CD4-positive, alpha-beta T cell treated with Interleukin-15 for 1 hour (primary cell): ENCODE measurements at places on chromosomes 3 and 15.

DNA sequence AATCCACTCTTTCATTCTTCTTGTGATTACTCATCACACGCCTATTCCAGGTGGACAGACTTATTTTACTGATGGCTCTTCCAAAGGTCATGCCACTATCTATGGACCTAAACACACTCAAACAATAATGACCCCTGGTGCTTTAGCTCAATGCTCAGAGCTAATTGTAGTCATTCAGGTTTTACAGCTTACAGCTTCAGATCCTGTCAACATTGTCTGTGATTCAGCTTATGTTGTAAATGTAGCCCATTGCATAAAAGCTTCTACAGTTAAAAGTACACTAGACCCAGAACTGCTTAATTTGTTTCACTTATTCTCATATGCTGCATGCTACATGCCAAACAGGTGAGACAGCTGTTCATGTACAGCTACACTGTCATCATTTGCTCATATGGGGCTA lies 49.2 kb downstream of the LSM3 start:
- no peak for DNase-seq

DNA sequence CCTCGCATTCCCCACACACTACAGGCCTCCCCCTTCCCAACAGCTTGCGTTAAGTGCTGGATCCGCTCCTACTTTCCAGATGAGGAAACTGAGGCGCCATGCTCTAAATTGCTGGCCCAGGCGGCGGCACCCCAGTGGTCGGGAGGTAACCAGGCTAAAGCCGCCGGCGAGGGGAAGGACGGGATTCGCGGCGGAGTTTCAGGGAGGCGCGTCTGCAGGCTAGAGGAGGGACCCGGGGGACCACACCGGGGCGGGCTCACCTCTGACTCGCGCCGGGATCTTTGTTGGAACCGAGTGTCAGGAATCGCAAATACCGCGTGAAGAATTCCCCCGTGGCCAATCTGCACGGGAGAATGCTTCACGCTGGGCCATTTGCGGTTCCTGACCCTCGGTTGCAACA lies 24.6 kb upstream of the PTPN23 start:
- no peak for DNase-seq

DNA sequence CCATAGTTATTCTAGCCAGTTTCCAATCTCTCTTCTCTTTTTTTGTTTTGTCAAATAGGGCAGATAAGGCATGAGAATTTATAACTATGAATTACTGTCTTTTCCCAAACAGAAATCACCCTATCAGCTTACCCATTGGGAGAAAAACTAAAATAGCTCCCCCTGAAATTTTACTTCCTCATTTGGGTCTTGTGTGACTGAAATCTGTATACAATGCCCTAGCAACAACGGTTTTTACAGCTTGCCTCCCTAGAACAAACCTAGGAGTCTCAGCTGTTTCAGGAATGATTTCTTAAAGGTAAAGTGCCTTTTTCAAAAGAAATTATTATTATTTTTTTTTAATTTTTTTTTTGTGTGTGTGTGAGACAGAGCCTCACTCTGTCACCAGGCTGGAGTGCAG lies 56.8 kb downstream of the CD86 start:
- no peak for DNase-seq

- DNase-seq, result no peak
These were observed 210.5 kb downstream of the GABRB3 start for GRCh38 chr15:26562336-26562735.

DNA sequence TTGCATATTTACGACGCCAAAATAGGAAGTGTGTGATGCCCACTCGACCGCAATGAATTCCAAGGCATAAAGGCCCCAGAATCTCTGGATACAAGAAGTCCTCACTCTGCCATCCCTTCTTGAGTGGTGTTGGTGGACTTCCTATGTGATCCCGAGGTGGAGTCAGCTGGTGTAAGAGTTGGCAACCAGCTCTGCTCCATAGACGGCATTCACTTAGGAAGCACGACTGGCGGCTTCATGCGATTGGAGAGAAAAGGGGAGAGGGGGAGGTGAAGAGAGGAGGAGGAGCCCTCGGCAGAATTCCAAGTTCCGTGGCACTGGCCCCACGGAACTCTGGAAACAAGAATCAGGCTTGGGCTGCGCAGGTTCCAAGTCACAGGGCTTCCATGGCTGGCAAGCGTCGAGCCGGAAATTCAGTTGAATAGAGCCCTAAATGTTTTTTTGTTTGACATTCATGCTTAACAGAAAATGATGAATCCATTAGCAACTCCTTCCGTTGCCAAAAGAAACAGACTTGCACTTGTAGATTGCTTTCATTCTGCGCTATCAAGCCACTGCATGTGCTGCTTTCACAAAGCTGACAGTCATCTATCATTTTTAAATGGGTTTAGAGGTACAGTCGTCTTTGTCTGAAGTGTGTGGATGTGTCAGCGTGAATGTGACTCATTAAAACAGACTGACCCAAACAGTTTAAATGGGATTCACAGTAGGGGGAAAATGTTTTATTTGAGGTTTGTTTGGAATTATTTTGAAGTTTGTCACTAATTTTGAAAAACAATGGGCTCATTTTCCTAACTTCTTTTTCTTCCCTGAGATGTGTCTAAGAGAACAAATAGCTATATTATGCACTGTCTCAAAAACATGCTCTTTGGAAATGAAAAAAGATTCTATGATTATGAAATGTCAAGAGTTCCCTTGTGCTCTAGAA lies 428.3 kb upstream of the ATP11B start:
- no peak for DNase-seq

DNA sequence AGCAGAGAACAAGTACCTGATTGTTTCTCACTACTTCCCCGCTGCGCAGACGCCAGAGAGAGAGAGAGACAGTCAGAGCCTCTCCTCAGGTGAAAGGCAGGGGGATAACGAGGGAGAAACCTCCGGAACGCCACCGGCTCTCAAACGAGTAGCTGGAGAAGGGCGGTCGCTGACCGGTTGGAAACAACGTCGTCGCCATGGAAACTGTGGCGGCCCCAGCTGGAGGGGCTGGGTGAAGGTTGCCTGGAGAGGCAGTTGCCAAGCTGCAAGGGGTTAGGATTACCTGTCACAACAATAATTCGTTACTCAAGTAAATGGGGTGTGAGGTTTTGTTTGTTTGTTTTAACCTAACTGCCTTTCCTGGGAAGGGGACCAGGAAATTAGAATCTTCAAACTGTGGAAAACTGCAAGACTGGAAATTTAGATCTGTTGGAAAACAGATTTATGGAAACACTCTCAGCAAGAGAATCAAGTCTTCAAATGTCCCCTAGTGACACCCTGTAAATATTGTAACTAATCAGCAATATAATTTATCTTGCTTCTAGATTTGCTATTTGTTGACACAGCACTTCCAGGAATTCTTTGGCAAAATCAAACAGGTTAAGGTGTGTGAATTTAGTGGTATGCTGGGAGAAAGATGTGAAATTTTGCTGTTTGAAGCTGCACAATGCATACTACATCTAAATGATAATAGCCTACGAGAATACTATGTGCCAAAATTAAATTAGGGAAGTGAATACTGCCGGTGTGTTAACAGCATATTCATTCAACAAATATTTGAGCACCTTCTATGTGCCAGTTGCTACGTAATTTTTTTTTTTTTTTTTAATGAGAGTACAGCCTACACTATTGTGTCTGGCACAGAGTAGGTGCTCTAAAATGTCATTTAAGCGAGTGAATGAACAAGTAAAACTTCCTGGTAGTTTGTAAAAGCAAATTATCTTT lies at the start of gene DNAH12:
Gene DNAH12 (minus strand): TSS at position 164 of the 945 bp plus-strand sequence. CDS start 1,474 bp downstream, outside the sequence.
- no peak for DNase-seq

- no peak for DNase-seq
These were observed at the start of gene PEX5L for GRCh38 chr3:180036671-180037455. Gene PEX5L (minus strand): TSS chr3:180036937. CDS start chr3:180036599, 338 bp downstream.

- DNase-seq, result no peak
These were observed 921.0 kb upstream of the ROBO1 start for GRCh38 chr3:80688814-80689213.

GRCh38 chr15:72865486-72865885 lies 81.9 kb upstream of the ADPGK start:
- DNase-seq, result no peak

GRCh38 chr3:27391796-27392195 lies 22.6 kb upstream of the NEK10 start:
- no peak for DNase-seq

GRCh38 chr15:38930851-38931572 lies 366.4 kb upstream of the RASGRP1 start:
- no peak for DNase-seq

DNA sequence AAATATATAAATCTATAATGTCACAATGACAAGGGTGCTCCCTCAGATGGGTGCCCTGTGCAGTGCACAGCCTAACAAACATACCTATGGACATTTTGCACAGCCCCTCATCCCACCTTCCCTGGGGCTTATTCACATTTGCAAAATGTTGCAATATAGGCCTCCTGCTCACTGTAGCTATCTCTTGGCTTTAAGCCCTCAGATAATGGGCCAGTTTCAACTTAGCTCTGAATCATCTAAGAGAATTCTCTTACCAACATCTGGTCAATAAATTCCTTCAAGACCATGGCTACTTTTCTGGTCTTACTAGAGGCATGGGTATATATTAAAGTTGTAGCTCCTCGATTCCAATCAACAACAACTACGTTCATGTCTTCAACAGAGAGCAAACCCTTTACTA lies 17.9 kb downstream of the LIPH start:
- DNase-seq, result no peak

DNA sequence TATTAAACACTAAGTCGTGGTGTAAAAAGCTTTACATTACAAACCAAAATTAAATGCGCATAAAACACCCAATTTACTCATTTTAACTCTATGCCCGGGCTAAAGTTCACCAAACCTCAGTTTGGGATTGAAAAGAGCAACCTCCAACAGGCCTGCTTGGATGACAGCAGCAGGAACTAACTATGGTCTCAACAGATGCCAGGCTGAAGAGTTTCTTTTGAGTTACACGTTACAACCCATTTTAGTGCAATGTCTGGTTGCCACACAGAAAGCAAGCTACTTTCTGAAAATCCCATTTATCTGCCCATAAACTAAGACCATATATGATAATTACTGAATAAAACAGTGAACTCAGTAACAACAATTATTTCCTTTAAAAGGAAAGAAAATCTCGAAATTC lies 2.2 kb downstream of the SATB1 start:
- no peak for DNase-seq
